ENCODE measurements at places on chromosomes 1 and 21.

GRCh38 chr1:164515231-164515630, 43.8 kb upstream of the PBX1 start:
- no peak for DNase-seq

GRCh38 chr1:42730002-42730401, 10.0 kb downstream of the CLDN19 start:
- no peak for DNase-seq

DNA sequence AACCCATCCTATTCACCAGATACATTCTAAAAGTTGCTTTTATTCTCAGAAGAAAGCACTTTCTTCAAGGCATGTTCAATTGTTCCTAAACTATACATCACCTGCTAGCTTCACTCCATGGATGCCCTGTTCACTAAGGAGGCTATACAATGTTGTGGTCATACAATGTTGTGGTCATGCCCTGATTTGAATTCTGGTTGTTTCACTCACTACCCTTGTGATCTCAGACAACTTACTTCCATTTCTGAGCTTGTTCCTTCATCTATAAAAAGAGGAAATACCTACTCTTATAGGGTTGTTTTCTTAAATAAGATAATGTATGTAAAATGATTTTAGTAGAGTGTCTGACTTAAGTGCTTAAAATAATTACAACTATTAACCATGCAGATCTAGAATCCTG, 19.7 kb downstream of the EDEM3 start:
- DNase-seq = no peak

GRCh38 chr1:177067752-177068410, 96.6 kb downstream of the ASTN1 start:
- no peak for DNase-seq

DNA sequence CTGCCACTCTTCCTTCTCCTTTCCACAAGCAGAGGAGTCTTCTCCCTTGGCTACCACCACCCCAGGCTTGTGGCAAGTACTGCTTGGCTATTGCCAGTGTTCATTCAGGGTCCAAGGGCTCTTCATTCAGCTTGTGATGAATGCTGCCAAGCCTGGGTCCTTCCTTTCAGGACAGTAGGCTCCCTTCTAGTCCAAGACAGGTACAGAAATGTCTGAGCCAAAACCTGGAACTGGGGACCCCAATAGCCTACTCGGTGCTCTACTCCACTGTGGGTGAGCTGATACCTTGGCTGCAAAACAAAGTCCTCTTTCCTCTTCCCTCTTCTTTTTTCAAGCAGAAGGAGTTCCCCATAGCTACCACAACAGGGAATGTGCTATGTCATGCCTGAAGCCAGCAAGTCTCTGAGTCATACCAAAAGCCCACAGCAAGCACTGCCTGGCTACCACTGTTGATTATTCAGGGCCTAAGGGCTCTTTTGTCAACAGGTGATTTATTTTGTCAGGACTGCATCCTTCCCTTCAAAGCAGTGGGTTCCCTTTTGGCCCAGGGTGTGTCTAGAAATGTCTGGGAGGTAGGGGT, 268.9 kb downstream of the HHAT start:
- peak; percentile 90 for DNase-seq

DNA sequence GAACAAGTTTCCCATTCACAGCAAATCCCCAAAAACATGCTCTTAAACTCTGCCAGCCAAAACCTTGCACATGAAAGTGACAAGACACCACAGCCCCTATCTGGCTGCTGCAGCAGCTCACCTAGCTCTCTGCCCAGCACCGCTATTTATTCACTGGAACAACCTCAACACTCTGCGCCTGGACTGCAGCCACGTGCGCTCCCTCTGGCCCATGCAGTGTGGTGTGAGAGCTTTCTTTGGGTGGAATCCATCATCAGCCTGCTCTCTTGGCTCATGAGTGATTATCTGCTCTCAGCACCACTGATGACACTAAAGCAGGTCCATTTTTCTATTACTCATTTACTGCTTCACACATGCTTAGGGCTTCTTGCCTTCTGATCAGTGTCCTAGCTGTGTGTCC, 11.4 kb downstream of the KCNJ6 start:
- no peak for DNase-seq

GRCh38 chr1:209937996-209938959, at the start of gene SYT14:
Gene SYT14 (plus strand): TSS chr1:209938217. CDS start chr1:209938265, 48 bp downstream.
- DNase-seq = no peak

GRCh38 chr1:175840787-175841186, 97.4 kb upstream of the TNR start:
- no peak for DNase-seq

- DNase-seq = no peak
Observed at GRCh38 chr21:36204980-36205379, 48.4 kb downstream of the DOP1B start.

- DNase-seq = no peak
Observed at GRCh38 chr1:238964631-238965030, 421.7 kb upstream of the CHRM3 start.

DNA sequence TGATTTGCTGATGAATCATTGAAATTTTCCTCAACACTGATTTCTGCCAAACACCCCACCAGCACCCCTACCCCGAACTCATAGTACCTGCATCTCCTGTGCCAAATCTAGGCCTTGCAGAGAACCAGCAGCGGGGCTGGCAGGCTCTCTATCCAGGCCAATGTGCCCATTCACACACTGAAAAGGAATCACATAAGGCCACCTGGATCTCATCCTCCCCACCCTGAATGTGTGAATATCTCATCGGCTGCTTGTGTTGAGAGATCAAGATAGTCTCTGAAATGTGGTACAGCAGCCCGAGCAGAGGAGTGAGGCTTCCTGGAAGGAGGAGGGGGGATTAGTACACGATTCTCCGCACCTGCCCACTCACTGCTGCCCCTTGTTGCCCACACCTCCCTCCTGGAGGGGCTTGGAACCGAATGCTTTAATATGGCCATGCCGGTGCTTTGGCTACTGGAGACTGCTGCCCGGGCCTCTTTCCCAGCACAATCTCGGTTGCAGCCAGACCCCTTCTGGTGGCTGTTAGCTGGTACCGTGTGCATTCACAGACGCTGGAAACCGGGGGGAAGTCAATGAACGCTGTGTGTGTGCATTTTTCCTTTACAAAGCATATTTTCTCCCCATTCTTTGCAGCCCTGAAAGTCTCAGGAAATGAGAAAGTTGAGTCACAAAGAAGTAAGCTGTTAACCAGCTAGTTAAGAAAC, 619.5 kb downstream of the MATN1 start:
- DNase-seq = no peak

GRCh38 chr1:109498161-109498801, 4.4 kb downstream of the CYB561D1 start:
- DNase-seq = no peak

- DNase-seq = peak; percentile 74
Observed at GRCh38 chr1:109499661-109500536, 6.0 kb downstream of the CYB561D1 start.

GRCh38 chr1:202501281-202501680, 152.8 kb downstream of the PPP1R12B start:
- peak; percentile 53 for DNase-seq

GRCh38 chr21:24941316-24942185, 665.7 kb downstream of the MRPL39 start:
- peak; percentile 10 for DNase-seq

DNA sequence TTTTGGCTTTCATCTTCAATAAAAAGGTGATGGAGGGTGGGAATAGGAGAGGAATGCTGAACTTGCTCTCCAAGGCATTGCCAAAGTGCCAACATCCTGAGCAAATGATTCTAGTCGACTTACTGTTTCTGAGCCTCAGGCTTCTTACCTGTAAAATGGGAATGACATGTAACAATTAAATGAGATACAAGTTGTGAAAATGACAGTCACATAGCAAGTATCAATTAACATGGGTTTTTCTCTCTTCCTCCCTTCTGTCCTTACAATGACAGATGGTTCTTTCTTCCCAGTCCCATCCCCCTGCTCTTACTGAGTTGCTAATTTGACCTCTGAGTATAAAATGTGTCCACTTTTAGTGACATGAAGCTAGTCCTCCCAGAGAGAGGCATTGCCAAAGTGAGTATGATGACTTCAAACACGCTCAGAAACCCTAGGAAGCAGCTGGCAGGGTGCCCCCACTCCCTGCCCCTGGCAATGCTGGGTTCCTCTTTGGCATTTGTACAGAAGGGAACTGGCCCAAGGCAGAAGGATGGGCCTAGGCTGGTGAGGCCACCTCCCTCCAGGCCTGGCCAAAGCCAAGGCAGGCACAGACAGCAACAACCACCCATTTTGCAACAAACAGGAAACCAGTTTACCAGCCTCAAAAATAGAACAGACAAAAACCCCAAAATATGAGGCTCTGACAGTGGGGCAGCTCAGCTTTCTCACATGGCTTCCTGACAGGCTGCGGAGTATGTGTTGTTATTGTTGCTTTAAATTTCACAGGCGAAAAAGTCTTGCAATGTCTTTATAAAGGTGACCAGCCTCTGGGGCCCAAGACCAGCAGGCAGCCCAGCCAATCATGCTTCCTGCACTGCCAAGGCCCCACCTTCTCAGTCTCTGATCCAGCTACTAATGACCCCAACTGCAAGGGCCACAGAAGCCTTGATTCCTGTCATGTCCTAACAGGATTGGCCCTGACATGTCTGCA, 115.9 kb downstream of the HIVEP3 start:
- peak; percentile 72 for DNase-seq

- DNase-seq = peak; percentile 67
Observed at GRCh38 chr1:193183019-193183627, 3.3 kb downstream of the B3GALT2 start.

DNA sequence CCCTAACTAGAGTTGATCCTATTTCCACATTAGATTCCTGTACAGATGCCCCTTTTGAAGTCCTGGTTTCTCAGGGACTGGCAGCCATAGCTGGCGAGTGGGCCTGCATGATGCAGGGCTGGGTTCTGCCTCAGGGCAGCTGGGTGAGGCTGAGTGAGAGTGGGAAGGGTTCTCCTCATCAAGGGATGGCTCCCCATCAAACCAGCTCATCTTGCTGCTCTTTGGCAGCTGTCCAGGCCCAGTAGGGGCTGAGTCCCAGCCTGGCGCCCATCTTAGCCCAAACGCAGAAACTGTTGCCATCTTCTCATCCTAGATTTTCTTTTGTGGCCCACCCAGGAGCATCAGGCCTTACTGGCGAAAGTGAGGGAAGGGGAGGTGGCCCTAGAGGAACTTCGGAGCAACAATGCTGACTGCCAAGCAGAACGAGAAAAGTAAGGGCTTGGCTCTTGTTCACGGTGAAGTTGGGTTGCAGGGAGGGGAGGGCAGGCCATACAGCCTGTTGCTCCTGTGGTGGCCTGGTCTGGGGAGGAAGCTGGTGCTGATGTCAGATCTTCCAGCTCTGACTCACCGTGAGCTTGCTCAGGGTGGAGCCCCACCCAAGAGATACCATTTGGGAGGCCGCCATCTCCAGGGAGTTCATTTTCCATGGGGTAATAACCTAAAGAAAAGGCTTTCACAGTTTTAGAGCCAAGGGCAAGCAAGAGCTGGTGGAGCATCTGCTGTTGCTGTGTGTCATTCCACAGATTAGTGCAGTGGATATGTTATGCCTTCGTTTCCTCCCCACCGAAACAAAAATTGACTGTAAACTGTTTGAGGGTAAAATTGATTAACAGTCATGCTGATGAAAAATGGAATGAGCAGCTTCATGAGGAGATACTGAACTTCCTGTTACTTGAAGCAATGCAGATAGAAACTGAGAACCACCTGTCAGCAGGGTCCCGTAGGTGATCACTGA, 34.7 kb downstream of the TUFT1 start:
- peak; percentile 90 for DNase-seq

- no peak for DNase-seq
Observed at GRCh38 chr1:39987869-39988268, 32.9 kb downstream of the MFSD2A start.

- no peak for DNase-seq
Observed at GRCh38 chr1:61268546-61269240, 186.3 kb downstream of the NFIA start.

GRCh38 chr1:7345516-7345915, 425.6 kb upstream of the VAMP3 start:
- no peak for DNase-seq

GRCh38 chr21:18164483-18164882, 80.2 kb upstream of the CHODL start:
- DNase-seq = no peak

GRCh38 chr1:71054281-71054731, 6.7 kb upstream of the PTGER3 start:
- no peak for DNase-seq

DNA sequence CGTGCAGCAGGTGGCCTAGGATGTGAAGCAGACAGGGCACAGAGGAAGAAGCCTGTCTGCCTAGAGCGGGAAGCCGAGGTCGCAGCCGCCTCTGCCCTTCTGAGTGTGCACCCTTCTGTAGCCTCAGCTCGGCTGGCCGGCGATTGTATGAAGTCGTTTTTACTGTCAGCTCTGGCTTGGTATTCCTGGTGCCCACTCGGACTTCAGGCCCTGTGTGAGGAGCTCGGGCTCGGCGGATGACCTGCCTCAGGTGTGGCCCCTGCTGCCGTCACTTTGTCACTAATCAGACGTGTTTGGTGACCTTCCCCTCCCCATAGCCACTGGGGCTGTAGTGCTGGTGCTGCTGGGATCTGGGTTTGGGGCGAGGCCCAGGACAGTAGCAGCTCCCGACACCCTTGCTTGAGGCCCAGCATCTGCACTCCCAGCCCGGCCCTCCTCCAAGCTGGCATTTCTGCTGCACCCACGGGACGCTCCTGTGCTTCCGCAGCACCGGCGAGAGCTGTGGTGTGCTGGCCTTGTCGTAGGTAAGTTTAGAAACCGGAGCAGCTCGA, 18.1 kb downstream of the SLX9 start:
- no peak for DNase-seq

DNA sequence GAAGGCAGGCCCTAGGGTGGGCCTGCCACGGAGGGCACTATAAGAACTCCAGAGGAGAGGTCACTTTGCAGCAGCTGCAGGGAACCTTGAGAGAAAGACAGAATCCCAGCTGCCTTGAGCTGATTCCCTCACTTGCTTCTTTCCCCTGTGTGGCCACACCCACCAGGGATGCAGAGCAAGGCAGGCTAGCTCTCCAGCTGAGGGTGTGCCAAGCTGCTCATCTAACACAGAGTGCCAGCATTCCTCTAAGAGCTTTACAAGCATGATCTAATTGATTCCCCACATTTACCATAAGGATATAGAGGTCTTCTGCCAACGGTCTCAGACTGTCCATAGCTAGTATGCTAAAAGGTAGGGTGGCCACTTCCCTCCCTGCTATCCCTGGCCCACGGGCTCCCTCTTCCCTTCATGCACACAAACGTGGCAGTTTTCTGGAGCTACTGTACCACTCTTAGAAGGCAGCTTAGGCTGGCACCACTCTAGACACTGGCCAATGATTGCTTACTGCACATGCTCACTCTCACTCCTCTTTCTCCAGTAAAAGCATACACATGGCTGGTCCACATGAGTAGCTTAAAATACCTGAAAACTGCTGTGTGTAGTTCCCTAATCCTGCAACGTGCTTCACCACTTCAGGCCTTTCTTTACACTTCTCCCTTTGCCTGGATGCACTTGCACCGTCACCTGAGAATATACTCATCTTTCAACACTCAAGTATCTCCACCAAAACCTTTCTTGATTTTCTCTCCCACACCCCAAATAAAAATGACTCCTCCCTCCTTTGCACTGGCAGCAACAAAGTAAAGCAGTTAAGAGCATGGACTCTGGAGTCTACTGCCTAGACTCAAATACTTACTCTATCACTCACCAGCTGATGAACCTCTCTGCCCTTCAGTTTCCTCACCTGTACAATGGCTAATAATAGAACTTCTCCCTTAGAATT, 57.7 kb downstream of the DMAP1 start:
- DNase-seq = no peak

GRCh38 chr1:43991200-43991475, 261 bp upstream of the CCDC24 start:
- DNase-seq = no peak

GRCh38 chr1:67726224-67726623, 41.2 kb downstream of the GADD45A start:
- peak; percentile 94 for DNase-seq
